ENCODE measurements at places on chromosomes 2 and 18.

DNA sequence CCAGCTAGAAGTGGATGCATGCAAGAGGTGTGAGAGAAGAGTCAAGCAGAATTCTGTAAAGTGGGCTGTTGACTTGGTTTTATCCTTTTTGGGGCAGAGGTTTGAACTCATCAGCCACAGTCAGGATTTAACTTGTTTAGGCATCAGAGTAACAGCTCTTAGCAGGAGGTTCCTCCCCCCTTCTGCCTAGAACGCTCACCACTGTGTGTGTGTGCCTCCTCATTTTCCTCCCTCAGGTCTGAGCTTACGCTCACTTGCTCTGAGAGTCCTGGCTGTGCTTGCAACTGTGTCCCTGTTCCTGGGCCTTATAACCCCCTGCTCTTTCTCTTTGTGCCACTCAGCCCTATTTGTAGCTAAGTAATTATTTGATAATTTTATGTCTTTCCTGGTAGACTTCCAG is 167.9 kb downstream of the TMEM182 start:
- no peak for DNase-seq

DNA sequence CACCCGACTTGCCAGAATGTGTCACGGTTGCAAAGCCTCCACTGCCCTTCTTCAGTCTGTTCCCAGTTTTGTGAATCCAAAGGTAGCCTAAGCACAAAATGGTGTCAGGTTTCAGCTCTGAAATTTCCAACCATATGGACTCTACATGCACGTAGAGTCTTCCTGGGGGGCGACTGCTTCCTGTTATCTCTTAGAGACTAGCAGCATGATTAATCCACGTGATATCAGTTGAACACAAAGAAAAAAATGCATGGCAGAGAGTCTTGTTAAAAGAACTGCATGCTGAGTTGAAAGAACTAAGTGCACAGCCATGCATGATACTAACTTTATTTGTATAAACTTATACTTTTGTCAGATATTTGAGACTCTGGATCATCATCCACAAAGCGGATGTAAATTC is 404.4 kb downstream of the SOCS6 start:
- peak; percentile 68 for DNase-seq

DNA sequence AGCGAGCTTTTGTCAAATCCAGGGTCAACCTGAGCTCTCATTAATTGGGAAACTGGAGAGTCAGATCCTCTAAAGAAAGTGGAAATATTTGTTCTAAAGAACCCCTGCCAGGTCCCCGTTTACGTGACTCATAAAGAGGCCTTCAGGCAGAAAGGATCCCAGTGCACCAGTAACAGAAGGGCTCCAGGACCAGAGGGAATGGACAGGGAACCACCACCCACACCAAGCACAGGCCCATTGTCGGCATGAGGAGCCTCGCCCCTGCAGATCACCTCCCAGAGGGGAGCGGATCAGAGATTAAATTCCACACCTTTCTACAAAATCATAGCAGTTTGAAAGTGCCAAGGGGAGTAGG is 16.4 kb upstream of the C1QL2 start:
- DNase-seq = no peak

DNA sequence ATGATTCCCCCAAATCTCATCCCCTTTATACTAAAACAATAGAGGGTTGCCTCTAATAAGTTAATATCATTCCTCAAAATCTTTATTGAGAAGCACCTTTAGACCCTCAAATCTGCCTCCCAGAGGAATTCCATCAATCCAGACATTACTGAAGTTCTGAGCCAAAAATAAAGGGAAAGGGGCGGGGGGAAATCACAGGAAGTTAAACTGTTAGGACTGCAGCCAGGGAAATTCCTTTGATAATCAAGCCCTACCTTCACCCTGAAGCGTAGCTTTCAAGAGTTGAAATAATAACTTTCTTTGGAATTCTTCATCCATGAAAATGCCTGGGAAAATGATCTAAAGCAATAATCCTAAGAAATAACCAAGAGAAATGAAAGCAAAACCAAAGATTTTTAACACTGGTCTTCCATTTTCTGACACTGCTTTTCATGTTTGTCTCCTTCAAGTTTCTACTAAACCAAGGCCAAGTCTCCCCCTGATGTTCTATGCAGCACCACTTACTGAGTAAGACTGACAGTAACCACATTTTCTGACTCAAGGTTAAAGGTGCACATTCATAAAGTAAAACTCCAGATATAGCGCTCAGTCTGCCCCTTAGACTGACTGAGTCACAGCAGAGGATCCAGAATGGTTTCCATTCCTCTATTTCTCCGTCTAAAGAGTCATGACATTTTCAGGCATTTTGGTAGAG is 78.2 kb downstream of the TCF4 start:
- peak; percentile 95 for DNase-seq

DNA sequence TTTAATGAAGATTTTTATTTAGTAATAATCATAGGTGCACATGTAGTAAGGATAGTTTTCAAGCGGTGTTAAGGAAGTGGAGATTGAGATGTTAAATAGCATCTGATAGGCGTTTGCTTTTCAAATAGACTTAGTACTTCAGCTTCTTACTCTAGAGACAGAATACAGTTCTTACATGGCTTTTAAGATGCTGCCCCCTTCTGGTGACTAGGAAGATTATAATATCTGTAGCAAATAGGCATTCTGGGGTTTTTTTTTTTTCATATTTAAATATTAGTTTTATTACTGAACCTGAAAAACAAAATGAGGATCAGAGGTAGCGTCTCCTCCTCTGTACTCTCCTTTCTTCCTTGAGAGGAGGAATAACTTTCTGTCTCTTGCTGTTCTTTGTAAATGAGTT is 100.2 kb downstream of the AGAP1 start:
- peak; percentile 78 for DNase-seq

Measured in fibroblast of upper back skin (primary cell).